ENCODE measurements at places on chromosomes 6 and 20.

DNA sequence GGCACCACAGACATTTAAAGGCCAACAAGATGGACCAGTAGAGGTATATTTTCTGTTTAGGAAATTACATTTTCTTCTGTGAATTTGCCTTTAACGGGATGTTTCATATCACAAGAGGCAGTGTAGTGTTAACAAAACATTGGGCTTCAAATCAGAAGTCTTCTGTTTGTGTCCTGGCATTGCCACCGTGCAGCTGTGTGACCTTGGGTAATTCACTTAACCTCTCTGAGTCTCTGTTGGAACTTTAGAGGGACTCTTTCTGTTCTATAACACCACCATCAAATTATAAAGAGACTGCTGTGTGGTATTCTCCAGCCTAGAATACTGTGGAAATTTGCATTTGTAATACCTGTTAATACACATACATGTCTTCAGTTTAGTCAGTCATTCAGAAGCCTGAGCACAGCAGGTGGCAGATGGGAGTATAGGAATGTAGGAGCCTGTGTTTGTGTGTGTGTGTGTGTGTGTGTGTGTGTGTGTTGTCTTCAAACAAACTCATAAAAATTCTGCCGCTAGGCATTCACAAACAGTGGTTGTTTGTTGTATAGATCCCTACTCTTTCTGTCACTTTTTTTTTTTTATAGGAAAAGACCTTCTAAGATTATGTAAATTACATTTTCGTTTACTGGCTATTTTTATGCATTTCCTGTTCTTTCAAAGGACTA, 22.6 kb downstream of the UST start:
- DNase-seq, result no peak

DNA sequence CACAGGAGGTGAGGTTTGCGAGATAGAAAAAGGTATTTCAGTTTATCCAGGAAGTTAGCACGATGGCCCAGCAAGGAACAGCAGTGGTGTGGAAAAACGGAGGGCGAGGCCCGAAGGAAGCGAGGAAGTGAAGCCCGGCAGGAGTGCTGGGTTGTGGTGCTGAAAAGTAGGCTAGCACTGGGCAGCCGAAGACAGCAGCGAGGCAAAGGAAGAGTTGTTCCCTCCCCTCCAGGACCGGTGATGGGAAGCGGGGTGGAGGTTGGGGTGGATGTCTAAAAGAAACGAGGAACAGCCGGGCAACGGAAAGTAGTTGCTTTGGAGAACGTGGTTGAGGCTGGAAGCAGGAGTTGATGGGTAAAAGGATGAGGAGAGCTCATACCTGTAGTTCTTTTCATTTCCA, 1.4 kb downstream of the METTL24 start:
- DNase-seq, result no peak

GRCh38 chr6:28664870-28665396, 139.3 kb downstream of the GPX5 start:
- no peak for DNase-seq

DNA sequence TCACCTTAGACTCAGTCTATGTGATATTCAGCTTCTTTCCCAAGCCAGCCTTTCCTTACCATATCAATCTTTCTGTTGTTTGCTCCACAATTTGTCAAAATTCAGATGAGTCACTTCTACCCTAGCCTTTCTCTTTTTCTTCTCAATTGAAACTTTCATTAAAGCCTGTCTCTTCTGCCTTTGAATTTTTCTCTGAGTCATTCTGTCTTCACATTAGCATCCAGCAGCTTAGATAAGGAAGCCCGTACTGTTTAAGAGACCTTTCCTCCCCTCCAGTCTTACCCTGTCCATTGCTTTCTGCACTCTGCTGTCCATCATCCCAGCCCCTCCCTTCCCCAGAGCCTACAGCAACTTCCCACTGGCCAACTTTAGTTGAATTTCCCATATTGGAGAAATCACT, 34.9 kb upstream of the RALGAPA2 start:
- no peak for DNase-seq

- no peak for DNase-seq
Measured at GRCh38 chr6:151783692-151784091, 23.8 kb upstream of the ESR1 start.

- DNase-seq, result no peak
Measured at GRCh38 chr20:3661814-3662665, 1.2 kb downstream of the GFRA4 start.

- no peak for DNase-seq
Measured at GRCh38 chr6:111788379-111789276, 84.6 kb downstream of the FYN start.

DNA sequence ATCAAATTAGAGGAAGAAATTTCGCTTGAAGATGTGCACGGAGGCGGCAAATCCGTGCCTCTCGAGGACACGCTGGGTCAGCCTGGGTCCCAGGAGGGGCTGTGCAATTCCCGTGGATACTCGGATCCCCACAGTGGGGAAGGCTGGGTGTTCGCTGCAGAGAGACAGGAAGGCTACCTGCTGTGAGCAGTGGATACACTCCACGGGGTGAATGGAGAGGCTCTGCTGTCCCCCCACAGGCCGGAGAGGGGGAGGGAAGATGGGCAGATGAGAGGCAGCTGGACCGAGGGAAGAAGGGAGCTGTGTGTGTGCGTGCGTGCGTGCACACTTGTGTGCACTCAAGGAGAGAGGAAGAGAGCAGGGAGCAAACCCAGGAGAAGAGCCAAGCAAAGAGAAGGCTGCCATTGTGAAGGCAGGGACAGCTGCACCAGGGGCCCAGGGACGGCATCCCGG, 57.3 kb downstream of the SULF2 start:
- no peak for DNase-seq

DNA sequence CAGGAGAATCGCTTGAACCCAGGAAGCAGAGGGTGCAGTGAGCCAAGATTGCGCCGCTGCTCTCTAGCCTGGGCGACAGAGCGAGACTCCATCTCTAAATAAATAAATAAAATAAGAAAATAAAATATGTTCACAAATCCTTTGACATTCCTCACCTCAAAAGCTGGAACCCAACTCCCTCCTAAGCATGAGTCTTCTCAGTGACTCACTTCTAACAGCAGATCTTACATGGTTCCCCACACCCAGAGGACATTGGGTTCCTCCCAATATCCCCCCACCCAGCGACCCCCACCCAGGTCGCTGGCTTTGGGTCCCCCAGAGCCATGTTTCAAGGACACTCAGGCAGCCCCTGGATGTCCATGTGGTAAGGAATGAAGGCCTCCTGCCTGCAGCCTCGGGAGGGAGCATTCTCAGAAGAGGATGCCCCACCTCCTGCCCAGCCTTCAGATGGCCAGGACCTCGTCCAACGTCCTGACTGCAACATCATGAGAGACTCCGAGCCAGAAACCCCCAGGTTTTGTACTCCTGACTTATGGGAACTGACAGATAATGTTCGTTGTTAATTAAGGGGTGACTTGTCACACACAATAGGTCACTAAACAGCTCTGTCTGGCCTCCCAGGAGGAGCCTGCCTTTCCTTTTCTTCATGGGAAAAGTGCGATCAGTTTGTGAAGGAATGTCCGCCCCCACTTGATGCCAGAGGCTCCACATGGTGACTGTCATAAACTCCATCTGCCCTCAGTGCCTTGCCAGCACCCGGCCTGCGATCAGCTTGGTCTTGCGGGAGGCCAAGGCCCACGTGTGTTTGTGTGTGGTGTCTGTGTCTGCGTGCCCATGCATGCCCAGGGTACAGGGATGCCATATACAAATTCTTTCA, 10.1 kb upstream of the GMEB2 start:
- no peak for DNase-seq

DNA sequence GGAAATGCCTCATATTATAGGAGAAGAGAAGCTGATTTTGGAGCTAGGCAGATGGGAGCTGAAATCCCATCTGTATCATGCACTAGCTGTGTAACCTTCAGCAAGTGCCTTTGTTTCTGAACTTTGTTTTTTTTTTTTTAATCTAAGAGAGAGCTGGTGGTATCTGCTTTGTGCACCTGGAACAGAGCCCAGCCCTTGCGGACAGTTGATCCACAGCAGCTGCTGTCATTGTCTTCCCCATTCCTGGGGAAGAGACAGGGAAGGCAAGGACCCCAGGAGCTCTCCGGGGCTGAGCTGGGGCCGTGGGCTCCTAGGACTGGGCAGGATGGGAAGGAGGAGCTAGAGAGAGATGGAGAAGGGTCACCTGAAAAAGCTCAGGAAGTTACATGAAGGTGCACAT, 92.1 kb downstream of the SYNJ2 start:
- no peak for DNase-seq

DNA sequence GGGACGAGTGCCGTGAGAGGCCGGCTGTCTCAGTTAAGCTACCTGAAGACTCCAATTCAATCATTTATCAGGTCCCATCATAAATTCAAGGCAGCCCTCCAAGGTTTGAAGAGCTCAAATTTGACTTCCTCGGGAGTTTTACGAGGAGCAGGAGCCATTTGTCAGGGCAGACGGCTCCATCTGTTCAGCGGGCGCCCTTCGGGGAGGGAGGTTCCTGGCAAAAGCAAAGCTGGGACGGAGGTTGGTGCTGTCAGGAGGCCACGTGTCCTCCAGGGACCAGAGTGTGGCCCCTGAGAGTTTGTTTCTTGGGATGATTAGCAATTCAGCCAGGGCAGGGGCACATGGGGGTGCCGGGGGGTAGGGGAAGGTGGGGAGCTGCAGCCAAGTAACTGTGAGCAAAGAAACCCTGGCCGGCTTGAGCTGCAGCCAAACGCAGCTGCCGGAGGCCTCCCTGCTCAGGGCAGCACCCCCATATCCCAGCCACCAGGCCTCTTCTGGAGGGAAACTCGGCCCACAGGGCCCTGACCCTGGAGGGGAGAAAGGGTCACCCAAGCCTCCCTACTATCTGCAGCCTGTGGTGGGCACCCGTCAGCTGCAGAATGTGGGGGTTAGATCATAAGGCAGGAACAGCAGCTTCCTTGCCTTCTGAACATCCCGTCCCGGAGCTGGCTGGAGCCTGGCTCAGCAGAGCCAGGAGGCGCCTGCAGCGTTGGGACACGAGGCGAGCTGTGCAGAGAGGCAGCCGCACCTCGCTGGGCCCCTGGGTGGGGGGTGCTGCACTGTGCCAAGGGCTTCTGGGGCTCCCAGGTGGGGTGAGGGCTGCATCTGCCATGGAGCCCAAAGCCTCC, 63.6 kb upstream of the GATA5 start:
- DNase-seq, result no peak

DNA sequence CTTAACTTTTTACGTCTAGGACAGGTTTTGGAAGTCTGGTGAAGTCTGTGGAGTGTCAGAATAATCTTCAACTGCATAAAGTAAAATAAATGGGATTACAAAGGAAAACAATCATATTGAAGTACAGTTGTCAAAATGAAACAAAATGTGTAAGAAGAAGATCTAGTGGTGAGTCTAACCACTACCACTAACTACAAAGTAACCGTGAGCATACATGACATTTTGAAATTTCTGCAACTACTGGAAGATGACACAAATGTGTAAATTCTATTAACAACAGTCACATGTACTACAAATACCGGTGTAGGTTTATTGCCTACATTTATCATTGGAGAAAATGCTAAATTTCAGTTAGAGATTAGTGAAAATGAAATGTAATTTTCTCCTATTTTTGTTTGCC, 29.7 kb downstream of the VPS52 start:
- no peak for DNase-seq

- DNase-seq, result no peak
Measured at GRCh38 chr6:56714982-56715456, 72.3 kb upstream of the DST start.

DNA sequence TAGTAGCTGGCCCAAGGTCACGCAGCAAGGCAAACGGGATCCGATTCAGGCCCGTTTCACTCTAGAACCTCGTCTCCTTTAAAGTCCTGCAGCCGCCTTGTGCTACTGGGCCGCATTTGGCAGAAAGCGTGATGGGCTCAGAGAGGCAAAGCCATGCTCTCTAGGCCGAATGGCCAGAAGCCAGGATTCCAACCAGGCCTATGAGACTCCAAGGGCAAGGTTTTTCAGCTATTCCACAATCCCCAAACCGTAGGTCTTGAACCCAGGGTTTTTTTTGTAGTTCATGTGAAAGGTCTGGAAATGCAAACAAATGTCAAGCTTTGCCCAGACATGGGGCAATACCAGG, 174.1 kb downstream of the PREX1 start:
- DNase-seq, result no peak

Data from breast epithelium (tissue), 4 donors.